Germinal center (tissue), 1 donor: ENCODE measurements at places on chromosomes 5 and 9.

DNA sequence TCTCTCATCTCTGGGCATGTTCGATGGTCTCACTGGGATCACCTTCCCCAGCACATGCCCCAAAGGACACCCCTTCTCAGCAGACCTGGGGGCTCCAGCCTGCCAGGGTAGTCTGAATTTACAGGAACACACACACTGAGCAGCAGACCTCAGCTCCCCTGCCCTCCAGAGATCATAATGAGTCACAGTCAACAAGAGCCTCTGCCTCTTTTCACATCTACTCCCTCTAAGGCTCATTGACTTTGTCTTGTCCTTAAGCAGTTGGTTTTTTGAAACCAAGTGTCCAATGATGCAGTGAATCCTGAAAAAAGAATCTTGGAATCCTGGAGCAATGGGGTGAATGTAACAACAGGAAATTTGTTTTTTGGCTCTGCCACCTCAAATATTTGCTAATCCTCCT lies 20.8 kb downstream of the GABBR2 start:
- no peak for DNase-seq

GRCh38 chr9:108002371-108002956 lies 512.9 kb upstream of the KLF4 start:
- no peak for DNase-seq

GRCh38 chr5:180253036-180253824 lies 38.7 kb downstream of the MAPK9 start:
- no peak for DNase-seq

DNA sequence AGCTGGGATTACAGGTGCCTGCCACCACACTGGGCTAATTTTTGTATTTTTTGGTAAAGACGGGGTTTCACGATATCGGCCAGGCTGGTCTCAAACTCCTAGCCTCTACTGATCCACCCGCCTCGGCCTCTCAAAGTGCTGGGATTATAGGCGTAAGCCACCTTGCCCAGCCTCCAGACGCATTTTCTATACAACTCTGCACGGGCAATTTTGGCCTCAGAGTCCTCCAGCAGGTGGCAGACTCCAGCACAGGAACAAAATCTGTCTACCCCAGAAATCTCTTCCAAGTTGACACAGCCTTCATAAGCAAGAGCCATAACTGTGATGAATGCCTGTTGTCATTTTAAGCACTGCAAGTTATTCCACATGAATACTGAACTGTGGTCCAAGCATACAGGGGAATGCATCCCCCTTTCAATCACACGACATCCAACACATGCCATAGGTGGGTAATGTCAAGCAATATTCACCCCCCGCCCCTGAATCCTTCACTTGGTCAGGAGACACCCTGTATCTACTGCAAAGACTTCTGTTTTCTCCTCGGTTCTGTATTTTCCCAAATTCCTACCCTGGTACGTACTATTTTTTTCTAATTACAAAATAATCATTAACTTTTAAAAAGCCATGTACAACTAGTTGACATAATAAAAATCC lies 50.8 kb downstream of the ALDH7A1 start:
- DNase-seq = peak; percentile 48

DNA sequence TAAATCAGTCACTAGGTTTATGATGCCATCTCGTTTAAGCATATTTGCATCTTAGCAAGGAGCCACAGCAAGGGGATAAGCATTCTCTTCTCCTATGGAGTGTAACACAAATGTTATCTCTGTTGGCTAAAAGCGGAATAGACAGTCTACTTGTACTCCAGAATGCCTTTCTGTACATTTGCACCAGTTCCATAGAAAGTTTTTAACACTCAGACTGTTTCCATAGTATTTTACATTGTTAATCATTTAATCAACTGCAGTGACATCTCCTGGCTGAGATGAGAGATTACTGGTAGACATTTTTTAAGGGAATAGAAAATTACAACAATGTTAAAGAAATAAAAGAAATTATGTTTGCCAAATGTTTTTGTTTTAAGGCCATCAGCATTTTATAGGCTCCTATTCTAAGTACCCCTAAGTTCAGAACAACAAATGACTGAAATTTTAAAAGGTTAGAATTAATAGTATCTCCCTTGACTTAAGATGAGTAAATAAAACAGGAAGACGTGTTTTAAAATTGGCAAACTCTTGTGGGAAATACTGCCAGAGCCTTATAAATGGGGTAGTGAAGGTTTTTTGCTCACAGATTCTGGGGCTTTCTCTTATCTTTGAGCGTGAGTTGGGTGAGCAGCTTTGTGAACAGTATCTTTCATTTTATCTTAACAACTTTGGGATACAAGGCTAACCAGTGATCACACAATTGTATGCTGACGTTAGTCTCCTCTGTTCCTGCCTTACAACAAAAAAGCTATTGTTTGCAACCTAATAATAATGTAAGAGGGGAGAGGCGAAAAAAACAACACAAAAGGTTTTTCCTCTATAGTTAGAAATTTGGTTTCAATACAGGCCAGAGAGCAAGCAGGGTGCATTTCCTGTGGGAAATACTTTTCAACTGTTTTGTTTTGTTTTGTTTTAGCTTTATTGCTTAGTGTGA lies 294.3 kb downstream of the FBXL7 start:
- DNase-seq = no peak

- DNase-seq = peak; percentile 64
Measured at GRCh38 chr9:114611516-114612271, 603 bp downstream of the TMEM268 start.

GRCh38 chr9:110996436-110997220 lies 41.6 kb downstream of the LPAR1 start:
- DNase-seq = no peak

DNA sequence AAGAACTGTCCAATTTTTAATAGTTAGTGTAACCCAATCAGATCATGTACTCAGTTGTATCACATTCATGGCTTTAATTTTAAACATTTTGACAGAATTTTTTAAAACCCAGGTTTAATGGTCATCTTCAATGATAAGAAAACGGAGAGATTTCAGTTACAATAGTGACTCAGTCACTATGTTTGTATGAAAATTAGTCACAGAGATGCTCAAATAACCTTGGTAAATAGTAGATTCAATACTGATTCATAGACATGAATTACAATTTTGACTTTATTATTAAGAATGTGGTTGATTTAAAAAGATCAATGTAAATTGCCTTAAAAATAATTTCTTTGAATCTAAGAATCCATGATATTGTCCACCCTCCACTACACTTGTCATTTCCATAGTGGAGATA lies 64.6 kb upstream of the TYRP1 start:
- no peak for DNase-seq

DNA sequence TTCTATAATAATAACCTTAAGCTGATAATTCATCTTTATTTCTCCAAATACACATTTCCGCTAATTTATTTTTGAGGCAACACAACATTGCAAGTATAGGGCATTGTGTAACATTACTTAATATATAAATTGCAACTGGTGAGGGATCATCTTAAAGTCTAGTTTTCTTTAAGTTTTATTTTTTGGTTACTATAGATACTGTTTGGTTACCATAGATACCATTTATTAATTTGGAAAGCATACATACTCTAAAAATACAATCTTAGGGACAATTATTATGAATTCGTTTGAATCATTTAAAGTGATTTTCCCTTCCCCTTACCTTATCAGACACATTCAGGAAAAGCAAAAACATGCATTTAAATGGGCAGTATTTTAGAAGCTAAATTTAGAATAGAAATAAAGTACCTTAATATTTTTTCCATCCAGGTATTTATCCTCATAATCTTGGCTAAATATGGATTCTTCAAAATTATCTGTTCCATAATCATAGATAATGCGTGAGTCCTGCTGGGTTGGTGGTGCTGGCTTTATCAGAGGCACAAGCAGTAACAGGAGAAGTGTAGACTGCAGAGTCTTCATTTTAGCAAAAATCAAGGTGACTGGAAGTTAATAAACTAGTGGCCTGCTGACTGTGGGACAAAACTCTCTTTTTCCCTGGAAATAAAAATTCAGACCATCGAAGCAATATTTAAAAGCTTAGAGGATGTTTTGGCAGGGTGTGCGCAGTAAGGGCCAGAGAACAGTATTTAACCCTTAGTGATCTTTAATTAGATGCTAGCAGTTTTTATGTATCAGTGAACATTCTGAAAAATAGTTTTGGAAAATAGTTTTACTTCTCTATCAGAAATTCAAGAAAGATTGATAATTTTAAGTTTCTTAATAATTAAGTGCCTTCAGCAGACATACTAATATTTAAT lies 1.3 kb downstream of the OGN start:
- no peak for DNase-seq

DNA sequence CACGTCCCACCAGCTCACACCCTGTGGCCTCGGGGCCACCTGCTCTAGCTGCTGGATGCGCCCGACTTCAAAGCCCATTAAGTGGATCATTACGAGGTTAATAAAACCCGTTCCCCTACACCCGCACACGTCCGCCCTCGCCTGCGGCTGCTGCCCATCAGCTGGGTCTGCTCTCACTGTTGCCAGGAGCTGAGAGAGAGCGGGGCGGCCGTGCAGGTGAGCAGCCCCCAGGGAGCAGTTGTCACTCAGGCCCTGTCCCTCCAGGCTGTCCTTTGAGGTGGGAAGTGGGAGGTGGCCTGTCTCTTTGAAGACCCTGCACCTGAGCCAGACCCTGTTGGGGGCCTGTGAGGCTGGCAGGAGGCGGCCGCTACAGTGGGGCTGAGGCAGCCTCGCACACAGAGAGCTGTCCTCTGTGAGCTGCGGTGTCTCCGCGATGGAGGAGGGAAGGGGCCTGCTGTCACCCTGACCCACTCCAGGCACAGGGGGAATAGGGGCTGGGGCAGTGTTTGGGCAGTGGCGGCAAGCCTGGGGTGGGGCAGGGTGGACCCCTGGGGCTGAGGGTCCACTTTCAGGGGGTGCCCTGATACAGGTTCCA lies 12.8 kb upstream of the UNC5A start:
- no peak for DNase-seq

GRCh38 chr9:1869843-1870242 lies 145.3 kb upstream of the SMARCA2 start:
- DNase-seq = peak; percentile 47

DNA sequence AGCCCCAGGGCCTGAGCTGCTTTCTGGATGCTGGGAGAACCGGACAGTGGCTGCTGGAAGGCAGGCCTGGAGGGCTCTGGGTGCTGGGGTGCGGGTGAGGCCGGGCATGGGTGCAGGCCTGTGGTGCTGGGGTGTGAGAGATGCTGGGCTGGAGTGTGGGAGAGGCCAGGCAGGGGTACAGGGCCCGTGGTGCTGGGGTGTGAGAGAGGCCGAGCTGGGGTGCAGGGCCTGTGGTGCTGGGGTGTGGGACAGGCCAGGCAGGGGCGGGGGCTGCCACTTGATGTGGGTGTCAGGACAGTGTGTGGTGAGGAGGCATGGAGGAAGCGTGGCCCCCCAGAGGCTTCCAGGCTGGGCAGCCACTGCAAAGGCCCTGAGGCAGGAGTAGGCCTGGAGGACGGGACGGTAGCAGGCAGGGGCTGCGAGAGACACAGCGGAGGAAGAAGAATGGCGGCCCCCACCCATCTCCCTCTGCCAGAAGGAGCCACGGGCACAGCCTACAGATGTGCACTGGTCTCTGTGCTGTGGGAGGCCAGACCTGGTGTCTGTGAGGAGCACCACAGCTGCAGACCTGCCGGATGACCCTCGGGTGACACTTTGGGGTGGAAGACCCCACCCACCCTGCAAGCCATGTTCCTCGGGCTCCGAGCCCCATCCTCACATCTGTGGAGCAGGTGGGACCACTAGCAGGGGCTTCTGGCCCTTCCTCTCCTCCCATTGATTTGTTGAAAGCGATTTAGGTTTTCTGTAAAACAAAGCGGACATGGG lies 9.3 kb downstream of the NKD2 start:
- no peak for DNase-seq

GRCh38 chr9:129281506-129282145 lies 103.6 kb upstream of the IER5L start:
- no peak for DNase-seq

DNA sequence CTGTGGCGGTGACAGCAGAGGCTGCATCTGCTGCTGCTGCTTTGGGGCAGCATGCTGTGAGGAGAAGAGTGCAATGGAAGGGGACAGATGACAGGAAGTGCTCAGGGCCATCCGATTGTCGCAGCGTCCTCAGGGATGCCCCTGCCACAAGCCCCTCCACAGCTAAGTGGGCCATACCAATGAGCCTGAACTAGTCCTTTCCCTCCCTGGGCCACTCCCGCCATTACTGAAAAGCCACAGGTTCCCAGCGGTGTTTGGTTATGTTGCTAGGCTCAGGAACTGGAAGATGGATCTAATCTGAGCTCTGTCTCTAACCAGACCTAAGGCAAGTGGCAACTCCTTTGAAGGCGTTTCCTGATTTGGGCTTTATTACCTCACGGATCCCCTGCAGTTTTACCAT lies 109.2 kb downstream of the GAPVD1 start:
- no peak for DNase-seq

DNA sequence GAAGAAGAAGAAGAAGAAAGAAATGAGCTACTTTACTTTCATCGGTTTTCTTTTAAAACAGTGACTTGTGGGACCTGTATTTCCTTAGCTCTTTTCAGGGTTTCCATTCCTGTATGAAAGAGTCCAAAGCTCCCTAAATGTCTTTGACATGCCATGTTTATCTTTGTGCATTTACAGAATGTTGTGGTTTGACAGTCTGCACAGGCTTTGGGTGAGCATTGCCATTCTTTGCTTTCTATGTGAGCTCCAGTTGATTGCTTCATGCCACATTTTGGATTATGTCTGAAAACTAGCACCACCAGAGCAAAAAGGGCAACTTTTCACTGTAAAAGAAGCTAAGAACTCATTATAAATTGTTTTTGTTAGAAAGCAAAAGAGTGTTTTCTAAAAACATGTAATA lies 733.4 kb downstream of the TLE4 start:
- DNase-seq = no peak

- no peak for DNase-seq
Measured at GRCh38 chr9:87276327-87276841, 221.3 kb upstream of the DAPK1 start.

- DNase-seq = peak; percentile 64
Measured at GRCh38 chr5:151234476-151235238, 10.8 kb upstream of the CCDC69 start.
